ENCODE measurements at places on chromosomes 3 and 15.

DNA sequence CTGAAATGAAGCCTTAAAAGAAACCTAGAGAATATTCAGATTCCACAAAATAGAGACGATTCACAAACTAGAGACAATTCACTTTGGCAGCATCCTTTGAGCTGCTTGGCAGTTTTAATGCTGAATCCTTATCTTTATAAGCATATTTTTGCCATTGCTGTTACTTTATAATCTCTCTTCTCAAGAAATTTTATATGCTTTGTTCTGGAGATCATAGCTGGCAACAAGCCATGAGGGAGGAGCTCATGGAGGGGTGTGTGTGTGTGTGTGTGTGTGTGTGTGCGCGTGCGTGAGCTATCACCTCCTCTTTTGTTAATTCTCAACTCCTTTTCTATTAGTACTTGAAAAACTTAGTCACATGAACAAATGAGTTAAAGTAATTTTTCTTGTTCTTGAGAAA lies 495.0 kb upstream of the RGMA start:
- DNase-seq, result no peak

DNA sequence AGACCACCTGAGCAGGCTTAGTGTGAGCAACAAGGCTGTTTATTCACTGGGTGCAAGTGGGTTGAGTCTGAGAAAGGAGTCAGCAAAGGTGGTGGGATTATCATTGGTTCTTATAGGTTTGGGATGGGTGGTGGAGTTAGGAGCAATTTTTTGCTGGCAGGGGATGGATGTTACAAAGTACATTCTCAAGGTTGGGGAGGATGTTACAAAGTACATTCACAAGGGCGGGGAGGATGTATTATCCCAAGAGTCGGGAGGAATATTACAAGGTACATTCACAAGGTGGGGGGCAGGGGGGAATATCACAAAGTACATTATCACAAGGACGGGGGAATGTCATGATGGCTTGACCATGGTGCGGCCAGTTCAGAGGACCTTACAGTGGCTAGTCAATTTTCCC lies 32.9 kb upstream of the OSBPL11 start:
- no peak for DNase-seq

- no peak for DNase-seq
Measured at GRCh38 chr15:82792068-82792467, 13.8 kb downstream of the FSD2 start.

DNA sequence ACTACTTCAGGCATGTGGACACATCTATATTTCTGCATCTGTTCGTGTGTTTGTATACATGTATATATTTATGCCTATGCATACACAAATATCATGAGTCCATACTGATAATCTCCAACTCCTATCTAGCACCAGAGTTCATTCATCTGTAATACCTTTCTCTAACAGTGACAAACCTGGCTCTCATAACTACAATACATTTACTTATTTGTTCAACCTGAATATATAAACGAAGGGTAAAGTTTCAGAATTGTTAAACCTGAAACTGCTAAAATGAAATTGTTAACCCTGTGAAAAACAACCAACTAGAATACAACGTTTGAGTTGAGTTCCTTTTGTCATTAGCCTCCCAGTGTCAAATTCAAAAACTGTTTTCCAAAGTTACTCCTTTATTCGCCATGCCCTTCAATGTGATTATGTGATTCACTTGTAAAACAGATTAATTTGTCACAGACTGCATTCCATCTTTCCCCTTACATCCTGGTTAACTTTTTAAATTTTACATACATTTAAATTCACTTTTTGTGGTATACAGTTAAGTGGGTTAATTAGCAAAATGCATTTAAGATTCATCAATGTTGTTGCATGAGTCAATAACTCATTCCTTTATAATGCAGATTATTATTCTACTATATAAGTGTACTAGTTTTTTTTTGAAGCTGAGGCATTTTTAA lies 58.5 kb downstream of the PIK3R4 start:
- DNase-seq, result no peak

DNA sequence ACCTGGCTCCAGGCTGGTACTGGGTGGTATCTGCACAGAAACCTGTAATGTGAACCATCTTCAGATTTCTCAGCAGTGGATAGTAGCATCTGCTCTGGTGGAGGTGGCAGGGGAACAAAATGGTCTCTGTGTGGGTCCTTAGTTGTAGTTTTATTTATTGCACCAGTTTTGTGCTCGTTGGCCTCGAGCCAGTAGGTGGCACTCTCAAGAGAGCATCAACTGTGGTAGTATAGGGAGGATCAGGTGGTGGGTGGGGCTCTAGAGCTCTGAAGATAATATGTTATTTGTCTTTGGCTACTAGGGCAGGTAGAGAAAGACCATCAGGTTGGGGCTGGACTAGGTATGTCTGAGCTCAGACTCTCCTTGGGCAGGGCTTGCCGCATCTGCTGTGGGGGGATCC lies 254.0 kb upstream of the GPR149 start:
- DNase-seq, result no peak

- no peak for DNase-seq
Measured at GRCh38 chr15:48059791-48060190, 61.0 kb upstream of the SLC24A5 start.

DNA sequence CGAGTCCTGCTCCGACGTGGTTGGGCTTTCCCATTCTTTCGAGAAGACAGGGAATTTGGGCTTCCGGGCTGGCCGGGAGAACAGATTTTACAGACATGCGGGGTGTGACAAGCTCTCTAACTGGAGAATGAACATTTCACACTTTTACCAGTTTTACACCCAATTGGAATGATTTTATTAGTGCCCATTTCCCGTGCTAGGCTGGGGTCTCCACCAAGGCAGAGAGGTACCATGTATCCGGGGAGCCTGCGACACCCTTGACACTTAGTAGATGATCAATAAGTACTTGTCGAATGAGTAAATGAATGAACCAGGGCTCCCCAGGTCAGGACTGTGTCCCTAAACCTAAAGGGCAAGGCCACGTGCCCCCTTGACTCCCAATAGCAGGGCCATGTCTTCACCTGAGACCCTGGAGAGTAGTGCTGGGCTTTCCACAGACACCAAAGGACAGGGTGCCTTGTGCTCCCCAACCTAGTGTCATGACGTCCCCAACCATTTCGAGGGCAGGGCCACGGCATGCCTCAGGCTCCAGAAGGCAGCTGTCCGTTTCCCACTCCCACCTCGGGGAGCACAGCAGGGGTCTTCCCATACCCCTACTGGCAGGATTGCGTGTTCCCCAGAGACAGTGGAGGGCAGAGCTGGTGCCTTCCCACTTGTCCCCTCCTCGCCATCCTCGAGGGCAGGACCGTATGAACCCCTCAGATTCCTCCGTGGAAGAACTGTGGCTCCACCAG lies 679 bp upstream of the MYD88 start:
- peak; percentile 27 for DNase-seq

DNA sequence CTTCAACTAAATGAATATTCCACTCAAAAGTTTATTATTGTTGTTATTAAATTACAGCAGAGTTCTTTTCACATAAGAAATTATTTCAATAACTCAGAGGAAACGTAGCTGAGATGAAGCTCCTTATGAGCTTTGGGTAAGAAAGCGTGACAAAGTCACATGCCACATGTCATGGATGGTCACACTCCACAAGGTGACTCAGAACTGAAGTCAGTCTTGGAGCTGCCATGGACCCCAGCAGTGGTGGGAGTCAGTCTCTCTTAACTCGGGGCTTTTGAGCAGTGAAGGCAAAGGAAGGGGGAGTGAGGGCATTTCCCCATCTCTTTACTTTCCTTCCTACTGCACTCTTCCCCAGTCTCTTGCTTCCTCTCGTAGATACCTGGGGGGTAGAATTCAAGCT lies 87.5 kb upstream of the FAM3D start:
- no peak for DNase-seq

DNA sequence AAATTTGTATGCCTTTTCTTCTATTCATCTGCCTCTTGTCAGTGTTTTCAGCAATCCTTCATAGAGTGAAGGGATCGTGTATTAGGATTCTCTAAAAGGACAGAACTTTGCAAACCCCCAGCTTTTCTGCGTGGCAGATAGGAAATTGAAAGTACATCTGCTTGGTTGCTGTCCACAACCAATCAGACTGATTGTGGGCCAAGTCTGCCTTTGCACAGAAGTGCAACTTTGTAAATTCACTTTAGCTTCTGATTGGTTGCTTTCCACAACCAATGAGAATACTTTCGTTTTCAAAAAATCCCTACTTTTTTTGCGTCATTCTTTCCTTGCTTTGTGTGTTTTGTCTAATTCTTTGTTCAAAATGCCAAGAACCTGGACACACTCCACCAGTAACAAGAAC lies 847.4 kb downstream of the FHIT start:
- no peak for DNase-seq

DNA sequence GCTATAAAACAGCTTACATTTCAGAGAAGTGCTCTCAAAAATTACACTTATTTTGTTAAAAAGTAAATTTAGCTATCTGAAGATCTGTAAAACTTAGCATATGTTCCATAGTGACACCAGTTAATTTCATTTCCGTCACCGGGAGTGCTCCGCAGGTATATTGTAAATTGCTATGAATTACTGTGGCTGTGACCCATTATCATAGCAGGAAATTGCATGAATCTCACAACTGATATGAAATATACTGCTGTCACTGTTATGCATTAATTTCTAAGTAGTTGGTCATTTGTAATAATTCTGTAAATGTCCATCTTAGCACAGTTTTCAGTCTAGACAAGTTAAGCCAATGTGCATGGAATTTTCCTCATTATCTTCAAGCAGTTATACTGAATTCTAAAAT lies 91.2 kb downstream of the EPHA3 start:
- no peak for DNase-seq

- DNase-seq, result no peak
Measured at GRCh38 chr3:146226881-146227280, 24.0 kb downstream of the PLSCR4 start.

GRCh38 chr3:179788996-179789395 lies 136.2 kb downstream of the USP13 start:
- no peak for DNase-seq

DNA sequence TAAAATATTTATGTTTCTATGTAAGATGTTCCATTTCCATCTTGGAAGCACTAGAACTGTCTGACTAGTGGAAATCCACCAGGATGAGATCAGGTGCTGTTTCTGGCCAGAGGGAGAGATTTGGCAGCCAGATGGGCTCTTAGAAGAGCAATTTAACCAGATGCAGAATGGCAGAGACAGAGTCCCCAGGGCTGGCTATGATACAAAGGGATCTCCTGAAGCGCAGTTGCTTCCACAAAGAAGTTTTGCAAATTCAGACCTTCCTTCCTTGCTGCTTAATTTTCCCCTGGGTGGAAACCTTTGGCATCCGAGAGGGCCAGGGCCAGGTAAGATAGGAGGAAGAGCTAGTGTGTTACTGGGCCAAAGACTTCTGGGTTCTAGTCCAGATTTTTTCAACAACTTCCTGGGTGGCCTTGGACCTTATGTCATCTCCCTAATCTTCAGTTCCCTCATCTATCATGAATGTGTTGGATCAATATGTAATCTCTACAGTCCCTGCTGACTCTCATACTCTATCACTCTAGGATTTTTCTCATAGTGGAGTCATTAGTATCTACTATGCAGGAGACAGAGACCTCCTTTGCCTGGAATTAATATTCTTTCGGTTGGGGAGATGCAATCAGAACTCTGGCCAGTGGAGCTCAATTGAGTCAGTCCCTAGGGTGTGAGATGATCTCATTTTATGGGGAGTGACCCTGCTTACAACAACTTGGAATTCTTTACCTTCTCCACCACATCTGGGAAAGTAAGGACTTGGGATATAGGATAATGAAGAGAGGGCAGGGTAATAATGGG lies 41.1 kb upstream of the NDUFB4 start:
- no peak for DNase-seq

DNA sequence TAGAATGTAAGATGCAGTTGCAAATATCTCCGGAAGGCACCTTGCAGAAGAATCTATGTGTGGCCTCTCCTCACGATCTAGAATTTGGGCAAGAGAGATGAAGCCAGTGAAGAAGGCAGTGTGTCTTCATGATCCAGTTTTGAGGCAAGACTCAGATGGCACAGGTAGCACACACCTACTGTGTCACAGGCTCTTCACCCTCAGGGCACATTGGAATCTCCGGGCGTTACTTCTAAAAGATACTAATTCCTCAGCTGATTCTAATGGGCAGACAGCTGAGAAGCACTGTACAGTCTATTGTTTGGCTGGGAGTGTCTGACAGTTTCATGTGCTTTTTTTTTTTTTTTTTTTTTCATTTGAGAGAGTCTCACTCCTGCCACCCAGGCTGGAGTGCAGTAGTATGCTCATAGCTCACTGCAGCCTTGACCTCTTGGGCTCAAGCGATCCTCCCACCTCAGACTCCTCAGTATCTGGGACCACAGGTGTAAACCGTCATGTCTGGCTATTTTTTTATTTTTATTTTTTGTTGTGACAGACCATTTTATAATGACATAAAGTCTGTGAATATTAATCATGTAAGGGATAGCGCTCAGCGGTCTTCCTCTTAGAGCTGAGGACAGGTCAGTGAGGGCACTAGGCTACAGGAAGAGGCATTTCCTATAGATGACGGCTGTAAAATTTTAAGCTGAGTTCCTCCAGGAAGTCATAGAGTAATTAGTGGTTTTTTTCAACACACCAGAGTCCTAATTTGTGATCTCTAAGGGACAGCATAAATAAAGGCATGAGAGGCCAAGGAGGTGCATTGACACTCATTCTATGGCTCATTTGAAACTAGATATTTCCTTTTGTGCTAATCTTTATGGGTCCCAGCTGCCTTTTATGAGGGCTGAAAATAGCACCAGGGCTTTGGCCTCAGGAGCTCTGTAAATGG lies 4.0 kb downstream of the C3orf52 start:
- no peak for DNase-seq

- DNase-seq, result no peak
Measured at GRCh38 chr3:28799084-28799483, 450.5 kb upstream of the AZI2 start.

DNA sequence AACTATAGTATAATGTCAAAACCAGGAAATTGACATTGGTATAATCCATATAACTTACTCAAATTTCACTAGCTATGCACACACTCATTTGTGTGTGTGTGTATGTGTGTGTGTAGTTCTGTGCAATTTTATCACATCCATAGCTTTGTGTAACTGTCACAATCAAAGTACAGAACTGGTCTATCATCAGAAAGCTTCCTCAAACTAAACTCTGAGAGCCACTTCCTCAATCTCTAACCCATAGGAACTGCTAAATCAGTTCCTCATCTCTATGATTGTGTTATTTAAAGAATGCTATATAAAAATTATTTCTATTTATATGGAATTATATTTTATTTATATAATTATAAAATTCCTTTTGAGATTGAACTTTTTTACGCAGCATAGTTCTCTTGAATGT lies 18.1 kb downstream of the LNP1 start:
- DNase-seq, result no peak

- DNase-seq, result no peak
Measured at GRCh38 chr3:190619761-190620160, 105.9 kb downstream of the IL1RAP start.

DNA sequence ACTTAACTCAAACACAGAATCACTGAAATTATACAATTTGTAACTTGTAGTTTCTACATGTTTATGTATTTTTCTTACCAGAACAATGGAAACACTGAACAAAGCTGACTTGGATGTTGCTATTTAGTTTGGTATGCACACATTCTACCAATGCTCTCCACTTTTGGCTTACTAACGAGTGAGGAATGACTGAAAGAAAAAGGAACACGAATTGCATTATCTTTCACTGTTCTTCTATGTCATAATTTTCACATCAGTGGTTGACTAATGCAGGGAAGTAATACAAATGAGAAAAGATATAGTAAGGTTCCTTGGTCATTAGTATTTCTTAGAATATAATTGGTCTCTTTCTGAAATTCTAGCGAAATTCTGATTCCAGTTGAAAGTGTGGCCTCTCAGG lies 9.8 kb upstream of the CNTN3 start:
- DNase-seq, result no peak

- no peak for DNase-seq
Measured at GRCh38 chr15:55638764-55639163, 50.6 kb upstream of the PYGO1 start.

Data from stimulated activated CD4-positive, alpha-beta T cell treated with anti-CD3 and anti-CD28 coated beads, Interleukin-2, amount 100 ng/mL, for 24 hours (primary cell).